Smooth muscle cell of the brain vasculature (primary cell): ENCODE measurements at places on chromosomes 3 and 15.
A peak's percentile ranks its signal among the peaks of the same experiment; 100 is the strongest.

GRCh38 chr15:39591896-39592315, 11.0 kb downstream of the THBS1 start:
- DNase-seq = no peak

DNA sequence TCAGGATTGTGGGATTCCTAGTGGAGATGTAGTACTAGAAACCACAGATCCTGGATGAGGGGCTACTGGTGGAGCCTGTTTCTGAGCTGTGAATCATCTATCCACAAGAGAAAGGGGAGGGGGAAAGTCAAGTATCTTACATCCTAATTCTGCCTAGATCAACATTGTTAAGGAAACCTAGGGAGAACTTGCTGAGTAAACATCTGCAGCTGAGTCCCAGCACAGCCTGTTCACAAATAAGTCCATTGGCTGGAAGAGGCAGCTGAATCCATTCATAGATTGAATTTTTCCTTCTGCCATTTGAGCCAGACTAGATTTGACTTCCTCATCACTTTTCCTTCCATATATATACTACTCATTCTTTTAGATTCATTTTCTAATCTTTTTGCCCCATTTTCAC, 460.5 kb downstream of the TUSC7 start:
- peak; percentile 24 for DNase-seq

GRCh38 chr3:185401319-185401955, 38.5 kb downstream of the MAP3K13 start:
- DNase-seq = no peak

GRCh38 chr3:185399737-185400667, 37.1 kb downstream of the MAP3K13 start:
- DNase-seq = no peak

- no peak for DNase-seq
These were observed 479.2 kb downstream of the LPP start for GRCh38 chr3:188633206-188633605.

DNA sequence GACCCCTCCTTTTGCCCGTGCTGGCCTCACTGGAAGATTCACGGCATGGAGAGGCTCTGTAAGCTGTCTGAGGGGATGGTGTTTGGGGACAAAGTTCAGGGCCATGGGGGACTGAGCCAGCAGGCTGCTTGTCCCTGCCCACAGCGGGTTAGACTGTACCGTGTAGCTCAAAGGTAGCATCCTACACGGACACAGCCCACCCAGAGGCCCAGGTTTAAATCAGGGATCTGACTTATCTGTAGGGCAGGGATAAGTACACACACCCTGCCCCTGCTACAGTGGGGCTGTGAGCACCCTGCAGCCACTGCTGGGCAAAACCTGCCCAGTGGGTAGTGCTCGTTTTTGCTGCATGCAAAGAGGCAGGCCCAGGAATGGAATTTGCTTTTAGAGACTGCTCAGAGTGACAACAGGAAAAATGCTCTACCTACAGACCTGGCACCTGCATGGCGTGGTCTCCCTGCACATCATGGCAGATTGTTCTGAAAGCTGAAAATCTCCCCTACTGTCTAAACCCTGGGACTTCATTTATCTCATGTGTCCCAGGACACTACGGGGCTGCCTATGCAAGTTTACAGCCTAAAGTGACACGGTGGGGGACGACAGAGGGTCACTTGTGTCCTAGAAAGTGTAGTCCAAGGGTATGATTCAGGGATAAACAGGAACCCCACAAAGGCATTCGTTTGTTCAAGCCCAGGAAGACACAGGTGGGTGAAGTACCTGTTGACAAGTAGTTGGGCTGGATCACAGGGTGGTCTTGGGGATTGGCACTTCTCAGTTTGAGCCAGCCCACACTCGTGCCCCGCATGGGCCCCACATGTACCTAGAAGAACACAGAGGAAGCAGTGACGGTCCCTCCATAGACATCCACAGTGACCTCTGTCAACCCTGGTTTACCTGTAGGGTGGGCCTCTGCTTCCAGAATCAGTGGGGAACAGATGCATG, 27.7 kb downstream of the CHDH start:
- DNase-seq = no peak

DNA sequence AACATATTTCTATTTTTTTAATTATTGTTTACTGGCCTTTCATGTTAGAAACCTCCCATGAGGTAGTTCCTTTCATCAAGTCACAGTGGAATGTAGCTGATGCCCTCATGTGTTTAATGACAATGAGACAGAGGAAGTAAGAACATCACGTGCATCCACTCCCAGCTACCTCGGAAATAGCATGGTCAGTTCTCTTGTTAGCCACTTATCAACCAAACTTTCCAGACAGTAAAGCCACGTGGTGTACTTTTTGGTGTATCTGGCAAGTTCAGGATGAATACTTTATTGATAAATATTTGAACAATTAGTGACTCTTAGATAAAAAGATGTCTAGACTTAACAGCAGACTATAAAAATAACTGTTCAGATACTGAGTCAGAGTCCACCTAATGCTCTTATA, 781.7 kb downstream of the MECOM start:
- DNase-seq = no peak

GRCh38 chr15:78004222-78004727, 73.2 kb downstream of the TBC1D2B start:
- no peak for DNase-seq

GRCh38 chr15:66845266-66845785, 143.3 kb downstream of the SMAD6 start:
- no peak for DNase-seq

DNA sequence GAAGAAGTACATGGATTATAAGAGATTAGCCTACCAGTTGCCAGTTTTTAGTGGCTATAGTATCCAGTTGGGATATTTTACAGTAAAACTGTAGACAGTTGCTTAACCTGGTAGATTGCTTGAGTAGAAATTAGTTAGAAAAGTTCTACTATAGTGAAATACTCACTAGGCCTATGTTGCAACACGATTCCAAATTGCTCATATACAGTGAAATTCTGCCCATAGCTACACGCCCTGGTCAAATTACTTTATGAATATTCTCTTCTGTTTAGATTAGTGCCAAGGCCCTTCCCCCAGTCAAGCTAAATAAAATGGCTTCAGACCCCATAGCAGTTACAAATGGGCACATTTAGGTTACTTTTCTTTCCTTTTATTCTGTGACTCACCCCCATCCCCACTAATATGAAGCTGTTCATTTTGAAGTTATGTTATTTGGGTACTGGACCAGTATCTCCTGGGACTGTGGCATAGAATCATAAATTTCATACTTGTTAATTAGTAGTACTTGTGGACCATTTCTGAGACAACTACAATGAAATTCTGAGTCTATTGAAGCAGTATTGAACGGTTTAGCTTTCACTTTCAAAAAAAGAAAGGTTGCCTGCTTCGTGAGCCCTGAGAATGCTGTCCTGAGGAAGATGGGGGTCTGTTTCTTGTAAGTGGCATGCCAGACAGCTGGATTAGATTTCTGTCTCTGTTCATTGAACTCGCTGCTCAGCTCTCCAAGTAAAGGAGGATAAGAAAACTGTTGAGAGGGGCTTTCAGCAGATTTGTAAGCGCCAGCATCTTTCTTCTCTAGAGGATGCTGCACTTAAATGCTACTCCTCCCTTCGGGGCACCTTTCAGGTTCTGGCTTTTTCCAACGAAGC, 65.8 kb upstream of the CFAP20DC start:
- DNase-seq = no peak

DNA sequence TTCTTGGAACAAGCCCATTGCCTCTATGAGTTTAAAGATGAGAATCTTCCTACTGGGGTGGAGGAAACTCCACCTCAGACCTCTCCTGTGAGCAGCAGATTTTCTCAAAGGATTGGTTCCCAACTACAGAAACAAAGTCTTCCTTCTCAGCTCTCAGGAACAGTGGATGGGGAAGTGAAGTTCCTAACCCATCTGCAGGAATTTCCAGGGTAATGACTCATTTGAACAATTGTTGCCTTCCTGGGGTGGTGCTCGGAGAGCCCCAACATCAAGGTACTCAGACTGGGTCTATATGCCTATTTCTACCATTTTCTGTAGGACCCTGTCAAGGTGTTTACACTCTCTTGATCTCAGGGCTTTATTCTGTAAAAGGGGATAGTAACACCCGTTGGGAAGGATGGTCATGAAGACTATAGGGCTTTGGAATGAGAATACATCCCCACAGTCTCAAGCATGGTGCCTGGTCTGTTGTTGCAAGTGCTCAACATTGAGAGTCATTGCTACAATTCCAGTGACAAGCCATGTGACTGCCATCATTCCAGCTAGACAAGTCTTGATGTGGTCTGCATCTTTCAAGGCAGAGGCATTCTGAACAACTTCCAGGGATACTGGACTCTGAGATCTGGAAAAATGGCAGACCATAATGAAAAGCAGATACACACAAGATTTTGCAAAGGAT, 33.0 kb downstream of the TRIM42 start:
- DNase-seq = no peak

GRCh38 chr3:177893331-177893730, 642.9 kb upstream of the KCNMB2 start:
- DNase-seq = no peak

GRCh38 chr3:171378586-171378985, 81.6 kb downstream of the TNIK start:
- DNase-seq = no peak
